NCI-H748 treated with DMSO at 0.1 percent for 48 hours (cell line): ENCODE measurements at places on chromosomes 2 and 18.

GRCh38 chr2:74226648-74227213, 28.3 kb downstream of the MTHFD2 start:
- no peak for DNase-seq

DNA sequence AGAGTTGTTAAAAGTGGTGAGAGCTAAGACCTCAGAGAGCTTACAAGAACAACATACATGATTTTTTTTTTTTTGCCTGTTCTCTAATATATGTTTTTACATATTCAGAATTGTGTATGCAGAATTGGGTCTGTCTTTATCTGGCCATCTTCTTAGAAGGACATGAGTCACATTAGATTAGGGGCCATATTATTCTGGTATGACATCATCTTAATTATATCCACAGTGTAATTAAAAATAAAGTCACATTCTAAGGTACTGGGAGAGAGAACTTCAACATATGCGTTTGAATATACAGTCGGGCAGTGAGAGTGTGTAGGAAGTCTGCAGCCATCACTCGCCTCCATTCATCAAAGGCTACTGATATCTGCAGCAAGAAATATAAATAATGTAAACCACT, 88.3 kb downstream of the DSC3 start:
- DNase-seq = no peak

GRCh38 chr2:113138428-113139322, 11.3 kb downstream of the IL1RN start:
- DNase-seq = peak; percentile 34

DNA sequence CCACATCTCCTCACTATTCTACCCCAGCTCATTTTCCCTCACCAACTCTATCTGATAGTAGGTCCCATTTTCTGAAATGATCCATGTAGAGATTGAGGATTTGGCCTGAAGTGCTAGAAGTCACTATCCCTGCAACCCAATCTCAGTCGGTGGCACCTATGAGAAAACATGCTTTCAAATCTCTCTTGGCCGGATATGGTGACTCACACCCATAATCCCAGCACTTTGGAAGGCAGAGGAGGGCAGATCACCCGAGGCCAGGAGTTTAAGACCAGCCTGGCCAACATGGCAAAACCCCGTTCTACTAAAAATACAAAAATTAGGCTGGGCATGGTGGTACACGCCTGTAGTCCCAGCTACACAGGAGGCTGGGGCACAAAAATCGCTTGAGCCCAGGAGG, 19.1 kb upstream of the MARCHF4 start:
- no peak for DNase-seq

GRCh38 chr2:241762933-241763369, 13.7 kb upstream of the GAL3ST2 start:
- DNase-seq = no peak

DNA sequence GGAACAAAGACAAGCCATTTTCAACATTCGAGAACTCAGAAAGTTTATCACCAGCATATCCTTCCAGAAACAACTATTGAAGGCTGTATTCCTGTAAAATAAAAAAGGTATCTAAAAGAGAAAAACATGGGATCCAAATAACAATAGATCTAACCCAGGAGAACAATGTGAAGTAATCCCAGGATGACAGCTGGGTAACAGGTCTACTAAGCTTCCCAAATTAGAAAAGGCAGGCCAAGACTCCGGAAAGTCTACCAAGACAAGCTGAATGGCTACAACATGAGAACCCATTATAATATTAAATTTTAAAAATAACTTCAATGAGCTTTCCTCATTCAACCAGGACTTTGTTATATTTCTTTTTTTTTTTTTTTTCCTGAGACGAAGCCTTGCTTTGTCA, 6.5 kb downstream of the PIAS2 start:
- no peak for DNase-seq

DNA sequence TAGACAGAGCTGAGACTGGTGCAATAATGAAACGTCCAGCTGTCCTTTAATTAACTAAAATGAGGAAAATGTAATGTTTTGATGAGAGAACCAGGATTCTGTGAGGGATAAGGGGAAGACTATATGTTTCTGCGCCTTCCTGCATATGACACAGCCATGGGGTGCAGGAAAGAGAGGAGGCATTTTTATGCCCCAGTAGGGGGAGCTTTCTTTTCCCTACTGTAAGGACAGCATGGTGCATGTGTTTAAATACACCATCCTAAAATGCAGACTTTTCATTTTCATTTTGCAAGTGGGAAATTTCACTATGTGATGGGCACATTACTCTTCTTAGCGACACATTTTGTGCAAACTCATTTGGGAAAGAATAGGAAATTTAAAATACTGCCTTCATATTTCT, 446.1 kb downstream of the ARHGAP15 start:
- no peak for DNase-seq

- DNase-seq = no peak
These were observed 57.2 kb downstream of the CYB5A start for GRCh38 chr18:74234326-74235171.

GRCh38 chr2:165494573-165494972, 25.1 kb downstream of the CSRNP3 start:
- no peak for DNase-seq

GRCh38 chr2:151833984-151834383, 5.8 kb upstream of the ARL5A start:
- no peak for DNase-seq

DNA sequence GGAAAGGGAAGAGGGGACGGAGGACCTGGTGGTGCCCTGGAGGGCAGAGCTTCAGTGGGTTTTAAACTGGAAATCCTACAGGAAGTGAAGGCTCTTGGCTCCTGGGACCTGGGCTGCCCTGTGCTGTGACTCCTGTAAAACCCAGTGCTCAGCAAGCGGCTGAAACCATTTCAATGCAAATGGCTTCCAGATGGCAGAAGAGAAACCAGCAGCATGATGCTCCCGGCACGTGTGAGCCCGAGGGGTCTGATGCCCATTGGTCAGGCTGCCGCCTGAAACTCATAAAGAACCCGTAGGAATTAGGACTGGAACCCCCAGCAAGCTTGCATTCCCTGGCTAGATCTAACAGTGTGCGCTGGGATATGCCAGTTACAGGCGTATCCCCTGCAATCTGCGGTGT, 109.2 kb upstream of the THOC1 start:
- DNase-seq = no peak

GRCh38 chr2:122530814-122531213, 775.4 kb downstream of the TSN start:
- no peak for DNase-seq

DNA sequence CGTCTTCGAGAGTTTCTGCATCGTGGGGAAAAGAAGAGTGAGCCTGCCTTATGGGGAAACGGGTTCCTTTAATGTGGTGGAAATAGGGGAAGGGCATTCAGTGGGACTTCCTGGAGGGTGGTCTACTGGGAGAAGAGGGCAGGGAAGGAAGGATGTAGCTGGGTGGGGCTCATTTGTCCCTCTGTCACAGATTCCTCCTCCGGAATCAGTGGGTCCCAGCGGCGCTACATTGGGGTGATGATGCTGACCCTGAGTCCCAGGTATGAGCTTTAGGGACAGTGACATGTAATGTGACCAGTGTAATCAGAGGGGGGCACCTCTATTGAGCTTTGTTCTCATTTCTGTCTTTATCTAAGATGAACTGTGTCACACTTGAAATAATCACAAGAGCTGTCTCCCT, 1.9 kb downstream of the HTRA2 start:
- no peak for DNase-seq

- no peak for DNase-seq
These were observed 92.2 kb upstream of the TGFA start for GRCh38 chr2:70645733-70646419.

- no peak for DNase-seq
These were observed 374.1 kb downstream of the LPIN1 start for GRCh38 chr2:12120281-12121150.

DNA sequence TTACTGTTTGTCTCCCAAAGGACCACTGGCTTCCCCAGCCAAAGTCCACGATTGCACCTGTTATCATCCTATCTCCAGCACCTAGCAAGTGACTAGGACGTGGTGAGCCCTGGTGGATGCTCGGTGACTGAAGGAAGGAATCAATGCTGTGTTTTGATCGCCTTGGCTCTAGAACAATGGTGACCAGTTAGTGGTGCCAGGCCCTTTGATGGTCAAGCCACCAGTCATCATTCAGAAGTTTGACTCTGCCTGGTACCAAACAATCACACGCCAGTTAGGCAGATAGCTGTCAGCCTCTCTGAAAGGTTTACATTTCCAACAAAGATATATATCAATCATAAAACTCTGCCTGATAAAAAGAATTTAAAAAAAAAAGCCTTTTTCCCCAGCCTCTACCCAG, 244.1 kb downstream of the SH3BP4 start:
- no peak for DNase-seq

DNA sequence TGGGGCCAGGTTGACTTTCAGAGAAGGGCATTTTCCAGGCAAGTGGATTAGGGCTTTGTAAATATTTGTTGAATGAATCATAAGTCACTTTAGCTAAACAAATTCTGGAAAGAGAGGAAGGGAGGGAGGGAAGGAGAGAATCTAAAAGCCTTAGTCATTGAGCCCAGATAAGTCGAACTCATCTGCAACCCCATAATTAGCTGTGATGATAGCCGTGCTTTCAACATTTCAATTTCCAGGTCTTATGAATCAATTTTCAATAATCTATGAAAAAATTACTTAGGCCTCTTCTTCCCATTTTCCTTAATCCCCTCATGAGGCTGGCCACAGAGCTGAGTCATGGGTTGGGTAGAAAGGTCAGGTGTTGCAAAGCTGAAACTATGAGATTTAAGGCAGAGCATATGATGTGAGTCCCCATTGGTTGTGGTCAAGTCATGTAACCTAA, 111.9 kb upstream of the MAPRE2 start:
- DNase-seq = peak; percentile 55

DNA sequence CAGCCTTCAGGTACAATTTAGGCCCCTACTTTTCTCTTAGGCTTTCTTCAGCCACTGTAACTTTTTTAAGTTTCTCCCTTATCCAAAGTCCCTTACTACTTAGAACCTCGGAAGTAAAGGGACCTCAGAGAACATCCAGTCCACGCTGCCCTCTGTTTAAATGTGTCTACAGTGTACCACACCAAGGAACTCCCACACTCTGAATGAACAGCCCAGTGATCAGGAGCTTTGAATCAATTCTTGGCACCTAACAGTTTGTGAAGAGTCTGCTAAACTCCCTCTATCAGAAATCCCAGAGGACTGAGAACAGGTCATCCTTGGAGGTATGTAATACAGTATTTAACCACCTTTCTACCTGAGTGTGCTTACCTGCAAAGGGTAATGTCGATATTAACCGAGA, 11.6 kb upstream of the MALT1 start:
- no peak for DNase-seq

- no peak for DNase-seq
These were observed 421.3 kb upstream of the NXPH2 start for GRCh38 chr2:139201516-139201915.

- no peak for DNase-seq
These were observed 185.7 kb downstream of the SMAD7 start for GRCh38 chr18:48765053-48765452.

DNA sequence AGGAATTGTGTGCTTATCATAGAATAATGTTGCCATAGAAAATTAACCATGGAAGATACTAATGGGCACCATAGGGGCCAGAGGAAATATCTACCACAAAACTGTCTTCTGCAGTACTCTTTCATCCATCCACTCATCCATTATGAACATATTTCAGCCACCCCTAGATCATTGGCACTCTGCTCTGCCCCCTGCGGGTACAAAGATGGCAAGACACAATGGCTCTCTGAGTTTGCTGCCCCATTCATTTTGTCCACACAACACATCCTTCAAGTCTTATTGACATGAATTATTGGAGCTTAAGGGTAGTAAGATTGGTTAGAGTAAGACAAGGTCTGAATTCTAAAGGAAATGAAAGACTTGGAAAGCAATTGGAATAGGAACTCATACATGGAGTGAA, 1224.7 kb upstream of the CELF4 start:
- no peak for DNase-seq

- DNase-seq = no peak
These were observed 480.0 kb downstream of the RIT2 start for GRCh38 chr18:42635378-42636048.

GRCh38 chr2:238920053-238920452, 72.2 kb downstream of the TWIST2 start:
- no peak for DNase-seq

DNA sequence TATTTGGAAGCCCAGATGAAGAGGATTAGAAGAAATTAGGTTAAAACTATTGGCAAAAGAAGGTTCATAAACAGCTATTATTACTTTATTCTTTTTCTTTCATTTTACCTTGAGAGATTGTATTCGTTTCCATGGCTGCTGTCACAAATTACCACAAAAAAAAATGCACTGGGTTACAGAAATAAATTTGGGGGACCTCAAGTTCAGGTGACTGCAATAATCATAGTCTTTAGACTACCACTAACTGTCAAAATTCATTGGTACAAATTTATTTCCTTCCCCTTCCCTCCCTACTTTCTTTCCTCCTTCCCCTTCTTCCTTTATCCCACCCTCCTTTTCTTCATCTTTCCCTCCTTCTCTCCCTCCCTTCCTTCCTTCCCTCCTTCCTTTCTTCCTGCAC, 217.8 kb upstream of the PIK3C3 start:
- DNase-seq = no peak

- no peak for DNase-seq
These were observed 8.9 kb upstream of the THUMPD2 start for GRCh38 chr2:39787950-39788349.

DNA sequence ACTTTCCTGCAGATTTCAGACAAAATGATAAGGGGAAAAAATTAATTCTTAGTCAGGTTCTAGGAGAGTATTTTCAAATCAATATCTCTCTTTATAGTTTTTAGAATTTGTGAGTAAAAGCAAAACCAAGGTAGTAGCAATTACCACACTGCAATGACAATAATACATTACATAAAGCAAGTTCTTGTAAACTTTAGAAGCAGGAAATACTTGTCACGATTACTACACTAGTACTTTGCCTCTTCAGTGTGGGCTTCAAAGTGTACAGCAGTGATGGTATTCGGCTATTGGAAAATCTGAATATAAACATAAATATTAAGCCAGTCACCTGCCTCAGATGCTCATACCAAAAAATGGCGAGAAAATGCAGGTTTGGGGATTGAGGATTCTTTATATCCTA, 81.0 kb downstream of the ALPK2 start:
- DNase-seq = no peak

GRCh38 chr2:13003500-13003899, 286.8 kb downstream of the TRIB2 start:
- no peak for DNase-seq

GRCh38 chr2:39535636-39536185, 98.6 kb upstream of the MAP4K3 start:
- DNase-seq = no peak

- no peak for DNase-seq
These were observed 138.2 kb downstream of the MBD2 start for GRCh38 chr18:54086046-54086802.

DNA sequence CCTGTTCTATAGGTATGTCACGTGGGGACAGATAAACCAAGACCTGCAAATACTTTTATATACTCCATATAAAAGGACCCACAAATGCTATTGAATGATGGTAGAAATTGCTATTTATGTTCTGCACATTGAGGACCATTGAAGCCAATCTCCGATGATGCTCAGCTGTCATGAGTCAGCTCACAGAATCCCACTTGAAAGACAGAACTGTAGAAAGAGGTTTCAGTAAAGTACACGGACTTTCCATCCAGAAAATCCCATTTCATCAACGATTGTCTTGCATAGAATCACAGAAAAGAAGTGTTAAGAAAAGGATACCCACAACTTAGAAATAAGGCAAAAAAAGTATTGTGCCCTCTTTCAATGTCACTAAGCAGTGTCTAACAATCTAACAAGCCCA, 169.0 kb upstream of the COPS8 start:
- no peak for DNase-seq

- peak; percentile 83 for DNase-seq
These were observed 925.7 kb downstream of the DCDC2C start for GRCh38 chr2:4628998-4629501.
